ENCODE measurements at places on chromosomes 13 and 19.

- no peak for DNase-seq
These were observed 1492.8 kb downstream of the UQCRFS1 start for GRCh38 chr19:27720155-27720554.

- DNase-seq: no peak
These were observed 16.0 kb downstream of the MAG start for GRCh38 chr19:35307931-35308330.

- no peak for DNase-seq
These were observed 45.9 kb upstream of the AMER2 start for GRCh38 chr13:25218019-25218418.

DNA sequence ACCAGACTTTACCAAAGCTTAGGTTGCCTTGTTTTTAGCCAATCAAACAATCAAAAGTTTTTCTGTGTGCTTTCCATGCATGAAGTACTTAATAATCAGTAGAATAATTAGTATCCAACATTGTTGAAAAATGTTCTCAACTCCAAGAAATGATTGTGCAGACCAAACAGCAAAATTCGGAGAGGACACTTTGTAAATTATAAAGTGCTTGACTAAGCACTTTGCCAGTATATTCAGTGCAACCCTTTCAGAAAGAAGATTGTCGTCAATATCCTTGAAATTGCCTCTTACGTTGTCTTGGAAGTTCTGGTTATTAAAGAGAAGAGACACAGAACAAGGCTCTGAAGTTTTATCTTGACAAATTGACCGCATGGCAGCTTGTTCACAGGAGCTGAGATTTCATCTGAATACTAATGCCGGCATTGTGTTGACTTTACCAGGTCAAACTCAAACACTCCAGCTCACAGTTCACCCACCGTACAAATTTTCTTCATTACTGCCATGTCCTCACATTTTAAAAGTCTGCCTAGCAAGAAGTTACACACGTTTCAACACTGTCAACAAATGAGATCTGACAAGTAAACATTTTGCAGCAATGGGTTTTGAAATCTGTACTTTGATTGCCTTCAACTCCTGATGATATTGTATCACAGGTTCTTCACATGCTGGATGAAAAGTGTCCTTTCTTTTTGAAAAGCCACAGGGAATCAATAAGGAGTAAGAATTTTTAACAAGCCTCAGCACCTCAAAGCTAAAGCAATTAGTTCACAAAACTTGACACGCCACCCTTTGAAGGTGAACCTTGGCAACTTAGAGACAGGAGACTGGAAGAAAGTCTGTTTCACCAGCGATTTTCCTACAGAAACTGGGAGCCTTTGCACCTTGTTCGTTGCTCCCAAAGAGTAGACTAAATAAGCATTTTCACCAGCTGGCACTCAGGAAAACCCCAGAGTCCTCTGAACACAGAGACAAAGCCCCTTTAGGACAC is 150.9 kb downstream of the RFC3 start:
- DNase-seq: no peak

GRCh38 chr19:5903624-5904351 is at the start of gene NDUFA11:
NDUFA11 (minus strand) TSS chr19:5903790; CDS start chr19:5903708, 82 bp downstream.
- DNase-seq: peak; percentile 100

GRCh38 chr19:11324079-11324661 is 15.3 kb downstream of the RAB3D start:
- peak; percentile 94 for DNase-seq

- DNase-seq: no peak
These were observed 108.8 kb downstream of the KCTD15 start for GRCh38 chr19:33905473-33905936.

DNA sequence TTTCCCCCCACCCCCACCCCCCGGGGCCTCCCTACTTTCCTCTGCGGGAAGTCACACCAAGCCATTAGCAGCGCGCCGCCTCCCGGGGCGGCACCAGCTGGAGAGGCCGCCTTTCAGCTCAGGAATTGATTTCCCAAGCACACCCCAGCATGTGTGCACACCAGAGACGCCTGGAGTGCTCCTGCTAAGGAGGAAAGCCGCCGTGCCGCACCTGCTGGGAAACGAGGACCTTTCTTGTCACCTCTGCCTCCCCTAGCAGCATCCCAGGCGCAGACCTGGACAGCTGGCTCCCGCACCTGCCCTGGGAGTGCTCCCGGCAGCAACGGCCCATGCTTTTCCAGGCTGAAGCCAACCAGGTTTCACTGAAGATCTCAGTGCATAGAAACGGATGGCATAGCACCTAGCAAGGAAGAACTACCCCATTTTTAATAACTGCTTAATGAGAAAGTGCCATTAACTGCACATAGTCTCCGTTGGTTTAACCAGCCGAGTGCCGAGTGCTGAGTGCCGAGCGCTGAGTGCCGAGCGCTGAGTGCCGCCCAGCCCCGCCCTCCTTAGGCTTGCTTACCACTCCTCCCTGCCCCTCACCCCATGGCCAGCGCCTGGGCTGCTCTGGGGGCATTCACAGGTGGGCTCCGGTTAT is 165.0 kb downstream of the USP12 start:
- no peak for DNase-seq

DNA sequence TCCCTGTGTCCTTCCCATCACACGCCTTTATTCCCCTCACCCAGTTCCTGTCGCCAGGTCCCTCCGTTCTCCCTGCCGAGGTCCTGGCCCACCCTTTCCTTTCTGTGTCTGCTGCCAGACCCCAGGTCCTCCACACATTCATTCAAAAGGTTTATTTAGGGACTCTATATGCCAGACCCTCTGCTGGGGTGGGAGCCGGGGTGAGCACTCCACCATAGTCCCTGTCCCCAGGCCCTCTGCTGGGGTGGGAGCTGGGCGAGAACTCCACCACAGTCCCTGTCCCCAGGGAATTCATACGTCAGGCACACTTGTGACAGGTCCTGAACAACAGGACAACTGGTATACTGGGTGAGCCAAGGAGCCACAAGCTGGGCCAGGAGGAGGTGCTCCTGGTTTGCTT is 34.4 kb upstream of the TUBGCP3 start:
- DNase-seq: no peak

DNA sequence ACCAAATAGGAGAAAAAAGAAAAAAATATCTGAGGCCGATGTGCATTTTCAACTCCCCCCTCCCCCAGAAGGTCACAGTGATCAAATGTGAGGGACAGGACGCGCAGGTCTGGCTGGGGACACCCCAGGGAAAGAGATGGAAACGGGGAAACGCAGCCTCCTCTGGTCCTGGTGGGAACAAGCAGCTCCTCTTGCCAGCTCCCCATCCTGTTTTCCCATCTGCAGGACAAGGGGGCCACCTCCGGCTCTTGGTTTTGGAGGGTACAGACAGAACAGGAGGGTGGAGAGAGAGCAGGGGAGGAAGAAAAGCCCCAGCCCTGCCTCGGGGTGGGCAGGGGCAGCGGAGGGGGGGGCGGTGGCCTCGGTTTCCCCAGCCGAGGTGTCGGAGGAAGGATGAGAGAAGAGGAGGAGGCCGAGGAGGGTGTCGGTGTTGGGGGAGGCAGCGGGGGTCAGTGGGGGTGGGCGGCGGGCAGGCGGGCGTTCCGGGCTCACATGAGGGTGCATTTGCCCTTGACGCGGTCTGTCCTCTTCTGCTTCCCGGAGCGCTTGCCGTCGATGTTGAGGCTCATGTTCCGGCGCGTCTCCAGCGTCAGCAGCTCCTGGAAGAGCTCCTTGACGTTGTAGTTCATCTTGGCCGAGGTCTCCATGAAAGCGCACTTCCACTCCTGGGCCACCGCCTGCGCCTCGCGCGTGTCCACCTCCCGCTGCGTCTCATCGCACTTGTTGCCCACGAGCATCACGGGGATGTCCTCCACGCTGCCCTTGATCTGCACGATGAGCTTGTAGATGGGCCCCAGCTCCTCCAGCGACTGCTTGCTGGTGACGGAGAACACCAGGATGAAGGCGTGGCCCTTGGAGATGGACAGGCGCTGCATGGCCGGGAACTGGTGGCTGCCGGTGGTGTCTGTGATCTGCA is 4.2 kb downstream of the DIRAS1 start:
- no peak for DNase-seq

- DNase-seq: no peak
These were observed 91.8 kb upstream of the TSC22D1 start for GRCh38 chr13:44667943-44668342.

DNA sequence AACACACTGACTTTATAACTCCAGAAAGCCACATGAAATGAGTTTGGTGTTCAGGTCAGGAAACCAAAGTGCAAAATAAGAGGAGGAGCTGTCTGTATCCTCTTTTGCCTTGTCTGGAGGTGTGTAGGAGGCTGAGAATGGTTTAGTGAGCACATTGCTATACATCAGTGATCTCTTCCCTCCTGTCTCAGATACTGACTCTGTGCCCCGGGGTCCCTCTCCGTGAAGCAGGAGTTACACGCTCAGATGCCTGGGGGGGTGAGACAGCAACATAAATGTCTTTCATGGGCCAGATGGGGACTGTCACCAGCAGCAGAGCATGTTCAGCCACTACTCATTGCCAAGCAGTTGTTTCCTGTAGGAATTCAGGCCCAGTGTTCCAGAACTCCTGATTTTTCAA is 285.4 kb downstream of the ATP8A2 start:
- no peak for DNase-seq

GRCh38 chr19:38513762-38514167 is 80.3 kb downstream of the RYR1 start:
- DNase-seq: no peak

- DNase-seq: no peak
These were observed at the start of gene LGALS7B for GRCh38 chr19:38788478-38789243. LGALS7B (plus strand) TSS chr19:38789200; CDS start chr19:38789227, 27 bp downstream.

DNA sequence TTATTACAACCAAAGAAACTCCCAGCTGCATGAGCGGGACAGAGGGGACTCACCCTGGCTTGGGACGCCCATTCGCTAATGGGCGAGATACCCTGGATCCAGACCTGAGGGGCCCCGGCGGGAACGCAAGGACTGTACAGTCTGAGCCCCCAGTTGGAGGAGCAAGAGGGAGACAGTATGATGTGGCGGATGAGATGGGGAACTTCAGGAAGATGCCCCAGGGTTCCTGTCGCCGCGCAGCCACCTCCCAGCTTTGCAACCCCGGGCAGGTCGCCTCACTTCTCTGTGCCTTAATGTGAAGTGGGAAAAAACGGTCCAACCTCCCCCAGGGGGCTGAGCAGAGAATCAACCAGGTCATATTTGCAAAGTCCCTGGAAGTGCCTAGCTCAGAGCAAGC is 2.5 kb downstream of the NPAS1 start:
- DNase-seq: no peak

DNA sequence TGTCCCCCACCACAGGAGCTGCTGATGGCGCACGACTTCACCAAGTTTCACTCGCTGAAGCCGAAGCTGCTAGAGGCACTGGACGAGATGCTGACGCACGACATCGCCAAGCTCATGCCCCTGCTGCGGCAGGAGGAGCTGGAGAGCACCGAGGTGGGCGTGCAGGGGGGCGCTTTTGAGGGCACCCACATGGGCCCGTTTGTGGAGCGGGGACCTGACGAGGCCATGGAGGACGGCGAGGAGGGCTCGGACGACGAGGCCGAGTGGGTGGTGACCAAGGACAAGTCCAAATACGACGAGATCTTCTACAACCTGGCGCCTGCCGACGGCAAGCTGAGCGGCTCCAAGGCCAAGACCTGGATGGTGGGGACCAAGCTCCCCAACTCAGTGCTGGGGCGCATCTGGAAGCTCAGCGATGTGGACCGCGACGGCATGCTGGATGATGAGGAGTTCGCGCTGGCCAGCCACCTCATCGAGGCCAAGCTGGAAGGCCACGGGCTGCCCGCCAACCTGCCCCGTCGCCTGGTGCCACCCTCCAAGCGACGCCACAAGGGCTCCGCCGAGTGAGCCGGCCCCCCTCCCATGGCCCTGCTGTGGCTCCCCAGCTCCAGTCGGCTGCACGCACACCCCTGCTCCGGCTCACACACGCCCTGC is 4.4 kb upstream of the NOP53 start:
- no peak for DNase-seq

- DNase-seq: no peak
These were observed 181.4 kb downstream of the KLF5 start for GRCh38 chr13:73240193-73240592.

- no peak for DNase-seq
These were observed 3.8 kb downstream of the BCAT2 start for GRCh38 chr19:48806818-48807589.

Measured in NK-92 treated with Interleukin-12 subunit alpha and Interleukin-12 subunit beta, amount 100 ng/mL, for 24 hours (cell line).